Activated CD4-positive, alpha-beta T cell treated with anti-CD3 and anti-CD28 coated beads, Interleukin-2, amount 50 U/mL, for 1 hour (primary cell): ENCODE measurements at places on chromosomes 1 and 21.

GRCh38 chr1:245046315-245046714 is 108.5 kb upstream of the KIF26B start:
- DNase-seq: no peak

DNA sequence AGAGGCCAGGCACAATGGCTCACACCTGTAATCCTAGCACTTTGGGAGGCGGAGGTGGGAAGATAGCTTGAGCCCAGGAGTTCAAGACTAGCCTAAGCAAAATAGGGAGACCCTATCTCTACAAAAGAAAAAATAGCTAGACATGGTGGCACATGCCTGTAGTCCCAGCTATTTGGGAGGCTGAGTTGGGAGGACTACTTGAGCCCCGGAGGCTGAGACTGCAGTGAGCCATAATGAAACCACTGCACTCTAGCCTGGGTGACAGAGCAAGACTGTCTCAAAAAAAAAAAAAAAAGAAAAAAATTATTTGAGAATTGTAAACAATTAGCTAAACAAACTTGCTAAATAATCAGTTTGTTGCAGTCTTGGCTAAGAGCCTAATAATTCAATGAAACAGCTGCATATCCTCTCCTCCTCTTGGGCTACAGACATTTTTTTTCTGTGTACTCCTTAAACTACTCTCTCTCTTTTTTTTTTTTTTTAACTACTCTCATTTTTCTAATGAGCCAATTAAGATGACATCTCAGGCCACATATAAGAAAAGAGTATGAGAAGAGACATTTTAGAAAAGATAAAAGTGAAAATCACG is 10.5 kb upstream of the DNAJB4 start:
- DNase-seq: no peak

DNA sequence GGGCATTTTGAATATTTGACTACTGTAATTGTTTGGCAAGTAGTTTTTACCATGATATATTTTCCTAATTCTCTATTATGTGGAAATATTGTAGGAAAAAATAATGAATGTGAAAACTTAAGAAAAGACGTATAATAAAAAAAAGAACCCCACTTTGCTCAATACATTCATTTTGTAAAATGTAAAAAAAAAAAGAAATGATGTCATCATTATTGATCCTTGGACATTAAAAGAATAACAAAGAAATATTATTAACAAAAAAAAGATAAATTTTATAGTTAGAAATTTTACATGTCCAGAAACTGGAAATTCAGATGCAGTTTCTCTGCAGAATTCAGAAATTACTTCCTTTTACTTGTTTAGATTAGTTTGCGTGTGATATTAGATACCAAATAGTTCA is 5.2 kb downstream of the GIPC2 start:
- no peak for DNase-seq

- no peak for DNase-seq
Measured at GRCh38 chr1:229132106-229132443, 138.8 kb upstream of the RAB4A start.

DNA sequence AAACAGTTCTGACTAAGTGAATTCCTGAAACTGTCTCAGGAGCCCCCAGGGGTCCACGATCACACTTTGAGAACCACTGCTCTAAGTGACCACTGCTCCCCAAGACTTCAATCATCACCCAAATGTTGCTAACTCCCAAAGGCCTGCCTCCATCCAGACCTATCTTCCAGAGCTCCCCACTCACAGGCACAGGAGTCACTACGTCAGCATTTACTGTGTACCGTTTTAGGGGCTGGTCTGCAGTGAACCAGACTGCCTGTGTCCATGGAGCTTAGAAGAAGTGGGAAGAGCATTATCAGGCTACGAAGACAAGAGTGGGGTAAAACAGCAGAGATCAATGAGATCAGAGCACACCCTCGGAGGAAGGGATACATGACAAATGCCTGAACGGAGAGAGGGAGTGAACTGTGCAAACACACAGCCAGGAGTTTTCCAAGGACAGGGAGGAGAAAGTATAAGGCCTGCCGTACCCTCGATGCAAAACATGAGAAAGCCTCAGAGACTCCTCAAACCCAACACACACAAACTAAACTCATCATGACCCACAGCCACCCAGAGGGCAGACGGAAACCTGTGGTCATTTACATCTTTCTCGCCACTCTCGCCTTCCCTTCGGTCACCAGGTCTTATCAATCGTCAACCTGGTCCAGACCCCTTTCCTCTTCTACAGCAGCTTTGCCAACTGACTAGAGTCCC is 10.1 kb downstream of the GNB1 start:
- DNase-seq: no peak

GRCh38 chr1:97427371-97427770 is 493.5 kb downstream of the DPYD start:
- no peak for DNase-seq

- DNase-seq: no peak
Measured at GRCh38 chr1:150180474-150180873, 30.8 kb downstream of the PLEKHO1 start.

- no peak for DNase-seq
Measured at GRCh38 chr21:21165063-21165645, 166.9 kb downstream of the NCAM2 start.

- DNase-seq: no peak
Measured at GRCh38 chr1:197521118-197521739, 253.2 kb downstream of the CRB1 start.

GRCh38 chr1:53589043-53589887 is 130.1 kb downstream of the DMRTB1 start:
- DNase-seq: no peak
